Left ventricle myocardium inferior (tissue), 1 donor: ENCODE measurements at places on chromosomes 7 and 10.

- DNase-seq = no peak
These were observed 32.5 kb upstream of the ERCC6 start for GRCh38 chr10:49571388-49571787.

- no peak for DNase-seq
These were observed 509.0 kb upstream of the GALNT17 start for GRCh38 chr7:70622936-70623335.

- DNase-seq = no peak
These were observed 147.8 kb downstream of the MAD1L1 start for GRCh38 chr7:2084781-2085505.

- no peak for DNase-seq
These were observed 29.1 kb downstream of the MKX start for GRCh38 chr10:27716521-27716920.

GRCh38 chr7:139731802-139732470, 45.9 kb downstream of the HIPK2 start:
- DNase-seq = peak; percentile 82

DNA sequence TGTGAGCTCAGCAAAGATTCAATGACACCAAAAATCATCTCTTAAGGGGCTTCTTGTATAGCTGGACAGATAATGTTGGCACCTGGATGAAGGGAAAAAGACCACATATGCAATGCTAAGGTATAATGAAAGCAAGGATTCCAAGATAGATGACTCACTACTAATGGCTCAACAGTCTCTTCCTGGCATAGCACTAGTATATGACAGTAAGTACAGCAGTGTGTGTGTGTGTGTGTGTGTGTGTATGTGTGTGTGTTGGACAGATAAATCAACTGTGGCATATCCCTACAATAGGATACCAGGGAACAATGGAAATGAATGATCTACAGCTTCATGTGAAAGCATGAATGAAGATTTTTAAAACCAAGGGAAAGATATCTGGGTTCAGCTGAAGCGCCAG, 257.1 kb downstream of the SFMBT2 start:
- no peak for DNase-seq

GRCh38 chr10:31129271-31129670, 97.6 kb upstream of the ZNF438 start:
- no peak for DNase-seq

- DNase-seq = no peak
These were observed 26.9 kb upstream of the LAMB4 start for GRCh38 chr7:108156897-108157605.

GRCh38 chr7:25288556-25289307, 60.4 kb upstream of the NPVF start:
- DNase-seq = no peak
